GM13976 (cell line): ENCODE measurements at places on chromosomes 7 and 10.

DNA sequence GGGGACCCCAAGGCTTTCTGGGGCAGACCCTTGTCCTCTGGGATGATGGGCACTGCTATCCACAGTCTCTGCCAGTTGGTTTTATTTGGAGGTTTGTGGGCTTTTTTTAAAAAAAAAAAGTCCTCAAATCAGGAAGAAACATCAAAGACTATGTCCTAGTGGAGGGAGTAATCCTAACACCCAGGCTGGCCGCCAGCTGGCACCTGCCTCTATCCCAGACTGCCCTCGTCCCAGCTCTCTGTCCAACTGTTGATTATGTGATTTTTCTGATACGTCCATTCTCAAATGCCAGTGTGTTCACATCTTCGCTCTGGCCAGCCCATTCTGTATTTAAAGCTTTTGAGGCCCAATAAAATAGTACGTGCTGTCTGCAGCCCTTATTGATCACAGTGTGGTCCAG is 61.0 kb upstream of the LRRC4 start:
- DNase-seq: no peak

- no peak for DNase-seq
These were observed 7.4 kb downstream of the CRHR2 start for GRCh38 chr7:30674876-30675275.

DNA sequence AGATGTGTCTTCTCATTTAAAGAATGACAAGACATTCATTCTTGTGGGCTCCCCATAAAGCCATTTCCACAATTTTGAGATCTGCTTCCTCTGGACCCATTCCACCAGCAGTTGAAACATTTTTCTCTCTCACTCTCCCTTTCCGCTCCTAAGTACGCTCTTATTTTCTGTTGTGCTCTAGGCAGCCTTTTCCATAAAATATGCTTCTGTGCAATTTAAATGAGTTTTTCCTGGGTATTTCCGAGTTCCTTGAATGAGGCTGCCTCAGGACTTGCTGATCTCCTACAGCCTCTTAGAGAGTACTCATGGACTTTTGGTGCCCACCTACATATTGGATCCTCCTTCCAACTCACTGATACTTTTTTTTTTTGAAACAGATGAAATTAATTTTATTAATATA is 23.6 kb upstream of the AKR1D1 start:
- DNase-seq: no peak

GRCh38 chr10:2980116-2980515 is 87.2 kb upstream of the PFKP start:
- no peak for DNase-seq

DNA sequence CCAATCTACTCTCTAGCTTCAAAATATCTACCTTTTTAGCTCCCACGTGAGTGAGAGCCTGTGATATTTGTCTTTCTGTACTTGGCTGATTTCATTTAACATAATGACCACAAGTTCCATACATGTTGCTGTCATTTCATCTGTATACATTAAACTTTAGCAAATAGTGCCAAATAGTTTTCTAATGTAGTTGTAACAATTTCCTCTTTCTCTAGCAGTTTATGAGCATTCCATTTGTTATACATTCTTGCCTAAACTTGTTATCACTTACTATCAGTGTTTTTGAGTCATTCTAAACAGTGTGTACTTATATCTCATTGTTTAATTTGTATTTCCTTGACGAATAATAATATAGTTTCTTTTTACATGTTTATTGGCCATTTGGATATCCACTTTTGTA is 77.2 kb downstream of the NEUROD6 start:
- DNase-seq: no peak

GRCh38 chr10:124072541-124072940 is 20.9 kb downstream of the CHST15 start:
- no peak for DNase-seq

DNA sequence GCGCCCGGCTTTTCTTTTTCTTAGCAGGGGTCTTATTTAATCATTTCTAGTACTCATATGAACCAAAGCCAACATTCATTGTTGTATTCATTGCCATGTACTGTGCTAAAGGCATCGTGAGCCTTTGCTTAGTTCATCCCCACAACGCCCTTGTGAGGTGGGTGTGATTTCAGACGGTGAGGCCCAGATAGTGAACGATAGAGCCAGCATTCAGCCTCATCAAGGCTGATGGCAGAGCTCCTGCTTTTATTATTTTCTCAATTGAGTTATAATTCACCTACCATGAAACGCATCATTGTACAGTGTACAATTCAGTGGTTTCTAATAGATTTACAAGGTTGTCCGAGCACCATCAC is 50.1 kb downstream of the HK1 start:
- no peak for DNase-seq
